Stimulated activated naive CD8-positive, alpha-beta T cell treated with anti-CD3 and anti-CD28 coated beads, Interleukin-15, Interleukin-2, amounts not matched to agents 100 U/mL and 50 U/mL, for 24 hours (primary cell): ENCODE measurements at places on chromosomes 2 and 18.

DNA sequence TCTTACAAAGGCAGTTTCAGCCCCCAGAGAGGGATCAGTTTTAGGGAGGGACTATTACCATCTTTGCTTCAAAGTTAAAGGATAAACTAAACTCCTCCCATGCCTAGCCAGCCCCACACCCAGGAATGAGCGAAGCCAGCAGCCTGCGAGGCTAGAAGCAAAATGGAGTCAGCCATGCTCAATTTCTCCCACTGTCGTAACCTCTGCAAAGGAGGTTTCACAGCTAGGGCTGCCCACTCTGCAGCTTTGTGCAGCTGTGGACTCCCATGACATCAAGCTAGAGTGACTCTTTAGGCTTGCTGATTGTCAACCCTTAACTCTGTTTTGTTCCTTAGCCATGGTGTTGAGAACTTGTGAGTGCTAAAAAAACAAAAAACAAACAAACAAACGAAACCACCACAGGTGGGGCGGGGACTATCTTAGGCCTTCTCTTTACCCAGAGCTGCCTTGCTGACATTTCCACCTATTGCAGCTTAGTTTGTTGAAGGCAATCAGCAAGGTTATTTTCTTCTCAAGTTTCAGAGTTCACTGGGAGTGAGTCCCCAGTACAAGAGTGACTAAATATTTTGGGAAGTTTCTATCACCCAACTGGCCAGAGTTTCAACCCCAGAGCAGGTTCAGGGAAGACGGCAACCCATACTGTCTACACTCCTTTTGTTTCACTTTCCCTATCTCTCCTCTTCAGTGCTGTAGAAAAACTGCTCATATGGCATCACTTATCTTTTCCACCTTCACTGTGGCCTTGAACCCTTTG, 592.1 kb downstream of the XIRP2 start:
- no peak for DNase-seq

DNA sequence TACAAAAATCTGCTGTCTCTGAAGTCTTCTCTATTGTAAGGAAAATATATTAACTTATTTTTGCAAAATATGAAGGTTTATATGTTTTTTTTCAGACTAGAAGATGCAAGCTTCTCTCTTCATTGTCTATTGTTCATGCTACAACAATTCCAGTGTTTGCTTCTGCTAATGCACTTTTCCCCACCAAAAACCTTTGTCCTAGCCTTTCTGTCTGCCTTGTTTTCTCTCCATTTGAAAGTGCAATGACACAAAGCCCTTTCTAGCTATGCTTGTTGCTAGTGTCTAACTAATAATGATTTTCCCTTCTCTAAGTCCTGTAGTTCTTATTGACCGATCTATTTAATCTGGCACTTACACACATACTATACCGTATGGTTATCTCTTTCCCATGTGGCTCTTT, 369.5 kb upstream of the CELF4 start:
- no peak for DNase-seq

DNA sequence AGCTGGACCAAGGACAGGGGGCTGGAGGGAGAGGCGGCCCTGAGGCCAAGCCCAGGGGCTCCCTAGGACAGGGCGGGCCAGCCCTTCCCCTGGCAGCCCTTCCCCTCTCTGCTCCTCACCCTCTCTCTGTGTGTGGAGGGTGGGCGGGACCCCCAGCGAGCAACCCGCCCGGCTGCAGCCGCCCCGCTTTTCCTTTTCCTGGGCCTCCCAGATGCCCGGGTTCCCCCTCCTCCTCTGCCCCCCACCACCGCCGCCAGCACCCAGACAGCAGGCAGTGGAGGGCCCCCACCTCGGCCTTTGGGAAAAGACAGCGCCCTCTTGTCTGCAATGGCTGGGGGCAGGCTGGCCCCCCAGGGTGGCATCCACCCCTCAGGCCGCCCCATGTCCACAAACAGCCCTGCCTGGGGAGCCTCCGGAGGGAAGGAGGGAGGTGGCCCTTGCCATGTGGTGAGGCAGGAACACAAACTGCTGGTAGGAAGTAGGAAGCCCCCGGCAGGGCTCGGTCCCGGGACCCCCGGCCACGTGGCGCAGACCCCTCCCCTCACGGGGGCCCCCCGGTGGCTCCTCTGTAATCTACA, 135.1 kb upstream of the CTDP1 start:
- no peak for DNase-seq

DNA sequence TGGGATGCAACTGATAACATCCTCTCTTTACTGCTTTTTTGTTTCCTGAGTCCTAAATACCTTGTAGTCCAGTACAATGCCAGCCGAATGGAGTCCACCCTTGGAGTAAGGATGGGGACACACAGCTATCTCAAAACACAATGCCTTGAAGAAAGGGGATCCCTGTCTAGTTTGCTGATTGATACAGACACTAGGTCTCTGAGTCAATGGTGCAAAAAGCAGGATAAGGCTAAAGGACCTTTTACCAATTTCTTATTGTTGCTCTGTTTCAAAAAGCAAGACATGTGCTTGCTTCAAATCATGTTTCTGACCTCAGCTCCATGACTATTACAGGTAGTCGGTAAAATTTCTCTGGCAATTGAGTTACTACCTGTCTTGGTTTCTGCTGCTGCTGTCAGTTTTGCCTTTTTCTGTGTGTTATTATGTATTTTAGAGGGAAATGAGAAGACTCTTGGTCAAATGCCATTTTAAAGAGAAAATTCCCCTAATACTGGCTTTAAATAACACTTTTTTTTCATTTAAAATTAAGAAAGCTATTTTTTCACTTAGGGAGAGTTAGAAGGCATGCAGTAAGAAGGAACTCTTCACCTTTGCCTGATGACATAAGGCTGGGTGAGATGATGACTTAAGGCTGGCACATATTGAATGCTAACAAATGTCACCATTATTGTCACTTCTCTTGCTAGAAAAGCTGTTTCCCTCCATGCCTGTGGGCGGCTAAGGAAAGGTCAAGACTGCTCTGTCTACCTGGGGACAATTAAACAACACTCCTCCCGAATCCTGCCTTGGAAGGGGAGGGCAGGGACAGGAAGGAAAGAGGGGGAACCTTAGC, 4.9 kb upstream of the FIGLA start:
- no peak for DNase-seq

DNA sequence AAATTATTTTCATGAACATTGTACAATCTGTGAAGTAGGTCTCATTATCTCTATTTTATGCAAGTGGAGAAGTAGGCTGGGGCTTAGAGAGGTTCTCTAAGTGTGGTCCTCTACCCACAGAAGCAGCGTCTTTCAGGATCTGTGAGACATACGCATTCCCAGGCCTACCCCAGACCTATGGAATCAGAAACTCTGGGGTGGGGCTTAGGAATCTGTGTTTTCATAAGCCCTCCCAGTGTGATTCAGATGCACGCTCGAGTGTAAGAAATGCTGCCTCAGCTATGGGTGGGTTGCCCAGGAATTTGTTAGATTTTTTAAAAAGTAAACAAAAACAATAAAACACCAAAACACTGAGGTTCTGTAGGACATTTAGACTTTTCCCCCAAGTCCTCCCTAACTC, 14.8 kb upstream of the ZAP70 start:
- DNase-seq: no peak

DNA sequence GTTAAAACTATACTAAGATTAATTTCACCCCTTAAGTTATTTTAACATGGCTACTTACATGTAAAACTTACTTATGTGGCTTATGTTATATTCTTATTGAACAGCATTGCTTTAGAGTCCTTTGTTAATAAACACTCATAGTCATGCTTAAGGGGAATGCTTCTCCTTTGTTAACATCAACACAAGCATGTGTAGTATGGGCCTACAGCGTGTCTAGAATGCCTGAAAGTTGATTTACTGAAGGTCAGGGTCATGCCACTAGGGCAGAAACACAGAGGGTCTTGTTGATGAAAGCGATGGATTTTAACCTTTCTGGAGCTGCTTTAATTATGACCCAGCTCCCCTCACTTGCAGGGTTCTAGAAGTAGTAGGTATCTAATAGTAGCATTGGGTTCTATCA, 159.8 kb upstream of the DLX2 start:
- no peak for DNase-seq

DNA sequence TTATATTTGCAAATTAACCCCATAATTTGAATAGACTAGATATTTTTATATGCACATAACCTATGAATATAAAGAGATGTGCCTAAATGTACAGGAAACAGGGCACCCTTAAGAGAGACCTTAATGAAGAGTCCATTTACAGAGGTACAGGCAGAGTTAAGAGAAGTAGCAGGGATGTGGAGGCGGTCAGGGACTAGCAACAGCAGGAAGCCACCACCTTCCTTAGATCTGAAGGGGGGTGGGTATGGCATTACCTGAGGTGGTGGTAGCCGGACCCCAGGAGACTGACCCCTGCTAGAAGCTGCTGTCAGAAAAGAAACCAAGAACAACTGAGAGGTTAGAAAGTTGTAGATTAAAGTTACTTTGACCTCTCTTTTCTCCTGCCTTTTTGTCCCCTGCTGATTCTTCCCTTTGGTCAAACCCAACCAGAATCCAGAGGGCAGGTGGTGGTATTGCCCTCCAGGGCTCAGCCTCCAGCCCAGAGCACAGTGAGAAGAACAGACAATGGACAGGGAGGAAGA, 24.9 kb upstream of the ATG16L1 start:
- no peak for DNase-seq

GRCh38 chr2:151623631-151624030, 110.6 kb downstream of the NEB start:
- no peak for DNase-seq

DNA sequence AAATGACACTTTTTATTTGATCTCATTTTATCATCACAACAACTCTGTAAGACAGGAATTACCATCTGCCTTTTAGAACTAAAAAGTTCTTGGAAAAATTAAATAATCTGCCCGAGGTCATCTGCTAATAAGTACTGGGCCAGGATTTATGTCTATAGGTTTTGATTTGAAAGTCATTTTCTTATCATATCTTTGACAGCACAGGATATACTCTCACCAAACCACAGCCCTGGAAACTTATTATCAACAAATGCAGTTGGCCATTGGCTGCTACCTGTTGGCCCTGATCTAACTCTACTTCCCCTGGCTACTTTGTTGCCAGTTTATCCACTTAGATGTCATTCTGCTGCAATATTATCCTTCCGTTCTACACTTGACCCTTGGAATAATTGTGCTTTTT, 354.6 kb downstream of the RAD51AP2 start:
- DNase-seq: no peak

DNA sequence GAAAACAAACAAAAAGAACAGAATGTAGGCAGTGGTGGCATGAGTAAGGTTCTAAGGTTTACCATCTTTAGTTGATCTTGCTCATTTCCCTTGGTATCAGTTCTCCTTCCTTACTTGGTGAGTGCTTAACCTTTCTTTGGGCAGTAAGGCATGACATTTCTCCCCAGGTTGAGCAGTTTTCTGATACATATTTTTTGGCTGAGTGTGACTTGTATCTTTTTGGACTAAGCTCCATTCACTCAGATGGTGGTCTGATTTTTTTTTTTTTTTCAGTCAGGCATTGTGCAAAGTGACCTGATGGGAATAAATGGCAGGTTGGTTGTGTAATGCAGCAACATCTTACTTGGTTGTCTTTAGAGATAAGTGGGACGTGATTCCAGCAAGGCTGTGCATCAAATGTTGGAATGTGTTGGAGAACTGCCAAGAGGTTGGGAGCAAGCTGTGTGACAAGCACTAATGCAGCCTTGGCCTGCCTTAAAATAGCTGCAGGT, 15.1 kb downstream of the SPTBN1 start:
- no peak for DNase-seq
